ENCODE measurements at places on chromosomes 4 and X. TPM values are rescaled to one million over a fixed set of nuclear protein-coding genes. Genes with fewer than 3 reads are reported as not detected.

GRCh38 chrX:6184900-6185515 lies 43.7 kb downstream of the NLGN4X start:
- DNase-seq: no peak

- DNase-seq: no peak
These were observed 580.1 kb downstream of the RAPGEF2 start for GRCh38 chr4:159682996-159683395.

DNA sequence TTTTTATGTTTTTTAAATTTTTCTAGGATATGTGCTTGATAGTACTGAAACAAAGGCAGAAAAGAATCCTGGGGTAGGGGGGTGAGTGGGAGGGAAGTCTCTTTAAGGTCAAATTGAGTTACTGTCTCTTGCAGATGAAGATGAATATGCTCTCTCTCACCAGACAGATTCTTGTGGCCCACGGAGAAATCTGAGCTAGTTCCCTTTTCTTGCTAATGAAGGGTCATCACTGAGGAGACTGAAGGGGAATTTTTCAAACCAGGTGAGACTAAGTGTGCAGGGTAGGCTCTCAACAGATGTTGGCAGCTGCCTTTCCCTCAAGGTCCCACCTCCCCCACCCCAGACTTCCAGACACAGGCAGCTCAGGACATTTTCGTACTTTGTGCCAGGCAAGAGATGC lies 21.5 kb downstream of the FAM9C start:
- DNase-seq: no peak

DNA sequence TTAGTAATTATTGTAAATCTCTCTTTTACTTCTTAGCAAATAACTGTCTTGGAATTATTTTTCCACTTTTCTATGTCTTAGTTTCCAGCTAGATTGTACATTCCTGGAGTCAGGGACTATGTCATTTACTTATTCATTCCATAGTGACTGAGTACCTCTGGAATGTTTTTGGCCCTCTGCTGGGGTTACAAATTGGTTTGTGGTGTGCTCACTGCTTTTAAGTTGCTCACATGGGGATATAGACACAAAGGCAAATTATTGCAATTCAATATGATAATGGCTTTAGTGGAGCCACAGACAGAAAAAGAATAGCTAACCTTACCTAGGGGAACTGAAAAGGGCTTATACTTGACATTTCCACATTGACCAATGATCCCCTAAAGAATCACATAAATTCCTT lies 63.7 kb upstream of the PDGFRA start:
- DNase-seq: no peak

- DNase-seq: no peak
These were observed 46.3 kb upstream of the HHIP start for GRCh38 chr4:144599621-144600020.

GRCh38 chrX:108178143-108178498 lies 86.5 kb downstream of the ATG4A start:
- no peak for DNase-seq

UGT2B11 gene
- total RNA-seq: not detected
